IPS-NIHi11 (cell line): ENCODE measurements at places on chromosomes 2 and 18.

- no peak for DNase-seq
Measured at GRCh38 chr2:193011870-193012269, 817.1 kb upstream of the TMEFF2 start.

DNA sequence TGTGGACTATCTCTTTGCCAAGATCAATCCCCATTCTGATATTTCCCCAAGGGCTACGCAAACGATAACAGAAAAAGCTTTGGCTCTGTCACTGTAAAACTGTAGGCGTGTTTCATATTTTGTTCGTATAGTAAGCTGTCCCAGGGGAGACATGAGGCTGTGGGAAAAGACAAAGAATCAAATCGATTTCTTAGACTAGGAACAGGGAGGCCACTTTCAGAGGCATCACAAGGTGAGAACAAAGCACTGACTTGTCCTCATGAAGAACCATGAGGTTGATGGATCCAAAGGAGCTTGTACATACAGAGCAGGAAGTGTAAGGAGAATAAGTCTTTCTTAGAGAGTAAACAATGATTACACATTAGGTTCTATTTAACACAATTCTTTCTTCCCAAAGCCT is 255.7 kb downstream of the HNMT start:
- DNase-seq, result no peak

GRCh38 chr2:39685126-39685525 is 19.4 kb downstream of the TMEM178A start:
- DNase-seq, result no peak

GRCh38 chr2:228048838-228049490 is 132.5 kb downstream of the SPHKAP start:
- DNase-seq, result peak; percentile 64

- DNase-seq, result no peak
Measured at GRCh38 chr2:69798290-69798908, 31.1 kb upstream of the GMCL1 start.

- DNase-seq, result no peak
Measured at GRCh38 chr2:74292751-74293150, 50.5 kb downstream of the SLC4A5 start.

GRCh38 chr2:155151945-155152344 is 453.4 kb downstream of the KCNJ3 start:
- no peak for DNase-seq

GRCh38 chr2:70832386-70832785 is 3.2 kb downstream of the CD207 start:
- no peak for DNase-seq

DNA sequence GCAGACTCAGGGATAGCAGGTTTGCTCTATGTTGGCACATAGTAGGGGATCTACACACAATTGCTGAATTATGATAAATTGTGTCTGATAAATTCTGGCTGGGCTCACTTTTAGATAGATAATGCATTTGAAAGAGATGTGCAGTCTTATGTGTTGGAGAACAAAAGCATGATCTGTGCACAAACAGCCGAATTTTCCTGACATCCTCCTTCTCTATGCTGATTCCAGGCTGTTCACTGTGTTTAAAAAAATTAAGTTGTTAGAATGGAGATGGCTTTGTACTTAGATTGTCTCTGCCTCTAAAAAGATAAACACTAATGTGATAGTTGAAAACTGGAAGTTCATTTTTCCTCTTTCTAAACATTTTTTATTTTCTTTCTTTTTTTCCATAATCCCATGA is 2.1 kb downstream of the CERS6 start:
- DNase-seq, result no peak

- DNase-seq, result no peak
Measured at GRCh38 chr2:128439031-128439790, 120.5 kb upstream of the HS6ST1 start.

DNA sequence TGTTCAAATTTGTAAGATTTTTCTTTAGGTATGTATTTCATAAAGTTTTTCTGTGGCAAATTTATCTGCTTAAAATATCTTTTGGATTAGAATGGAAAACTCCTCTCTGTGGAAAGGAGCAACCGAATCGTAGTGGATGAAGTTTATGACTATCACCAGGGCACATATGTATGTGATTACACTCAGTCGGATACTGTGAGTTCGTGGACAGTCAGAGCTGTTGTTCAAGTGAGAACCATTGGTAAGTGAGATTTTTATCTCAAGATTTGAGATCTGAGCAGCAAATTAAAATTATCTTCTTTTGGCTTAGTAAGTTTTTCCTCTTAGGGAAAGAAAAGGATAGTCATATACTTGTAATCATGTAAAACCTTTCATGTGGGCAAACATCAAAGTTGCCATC is 14.2 kb downstream of the IL18RAP start:
- no peak for DNase-seq

GRCh38 chr2:219459460-219460311 is 25.0 kb downstream of the SPEG start:
- peak; percentile 89 for DNase-seq

DNA sequence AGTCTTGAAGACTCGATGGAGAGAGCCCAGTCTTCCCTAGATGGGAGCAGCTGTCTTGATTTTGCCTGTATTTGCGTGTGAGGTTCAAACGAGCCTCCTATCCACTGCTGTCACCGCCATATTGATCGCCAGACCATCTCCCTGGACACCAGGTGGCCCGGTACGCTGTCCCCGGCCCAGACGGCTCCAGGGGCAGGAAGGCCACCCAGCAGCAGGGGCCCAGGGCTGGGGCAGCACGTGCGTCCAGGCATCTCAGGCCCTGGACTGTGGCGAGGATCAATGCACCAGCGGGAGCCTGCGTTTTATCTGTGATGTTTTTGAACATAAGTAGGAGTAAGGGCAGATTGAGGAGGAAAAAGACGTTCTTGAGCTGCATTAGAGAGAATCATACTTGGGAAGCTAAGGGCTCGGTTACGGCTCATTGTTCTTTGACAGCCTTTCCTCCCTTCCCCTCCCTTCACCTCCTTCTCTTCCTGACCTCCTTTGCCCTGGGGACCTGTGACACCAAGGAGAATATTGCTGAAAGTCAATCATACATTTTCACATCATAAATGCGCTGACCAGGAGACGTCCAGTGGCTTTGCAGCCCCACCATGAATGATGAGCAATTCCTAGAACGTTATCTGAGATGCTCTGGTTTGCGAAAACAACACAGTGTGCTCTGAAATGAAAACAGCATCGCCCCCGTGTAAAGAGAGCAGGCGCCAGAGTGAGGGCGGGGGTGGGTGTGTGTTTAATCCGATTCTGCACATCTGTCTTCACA is 711.2 kb upstream of the SALL3 start:
- DNase-seq, result no peak

DNA sequence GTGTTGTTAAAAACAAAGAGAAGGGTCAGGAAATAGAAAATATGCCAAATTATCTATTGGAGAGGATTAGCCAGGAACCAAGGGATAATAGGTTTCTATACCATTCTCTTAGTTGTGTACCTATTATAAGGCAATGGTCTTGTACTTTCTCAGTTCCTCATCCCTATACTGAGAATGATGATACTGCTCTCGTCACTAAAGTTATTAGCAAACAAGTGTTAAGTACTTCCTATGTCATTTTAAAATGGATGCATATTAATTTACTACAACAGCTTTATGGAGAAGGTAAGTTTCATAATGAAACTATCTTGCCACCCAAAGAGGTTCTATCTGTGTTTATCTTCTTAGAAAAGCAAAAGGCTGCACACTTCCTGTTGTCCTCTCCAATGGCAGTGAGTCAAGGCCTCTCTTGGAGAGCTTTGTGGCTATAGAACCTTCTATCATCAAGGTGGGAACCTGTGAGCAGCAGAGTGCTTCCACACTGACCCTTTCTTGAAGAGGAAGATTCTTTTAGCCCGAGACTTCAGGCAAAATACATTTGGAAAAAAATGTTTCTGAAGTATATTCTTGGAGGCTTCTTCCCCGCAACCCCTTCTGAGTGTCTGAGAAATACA is 460.7 kb upstream of the FANCL start:
- DNase-seq, result no peak

DNA sequence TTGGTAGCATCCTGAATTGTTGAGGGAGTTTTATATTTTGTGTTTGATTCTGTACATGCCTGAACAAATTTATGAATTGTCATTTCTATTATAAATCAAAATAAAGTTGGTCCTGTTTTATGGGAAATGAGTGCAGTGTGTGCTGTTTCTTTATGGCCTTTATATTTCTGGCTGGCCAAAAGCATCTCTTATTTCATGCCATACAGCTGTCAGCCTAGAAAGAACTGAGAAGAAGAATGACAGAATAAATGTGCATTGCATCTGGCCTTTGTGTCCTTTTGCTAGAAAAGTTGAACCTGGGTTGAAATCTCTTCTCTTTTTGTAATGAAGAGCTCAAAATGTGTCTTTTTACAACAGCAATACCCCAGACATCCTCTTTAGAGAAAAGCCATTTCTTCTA is 474.7 kb upstream of the LRATD1 start:
- DNase-seq, result no peak

GRCh38 chr18:9575558-9575957 is 38.8 kb downstream of the PPP4R1 start:
- DNase-seq, result peak; percentile 60

GRCh38 chr2:30348825-30349224 is 98.2 kb upstream of the LCLAT1 start:
- DNase-seq, result no peak

GRCh38 chr2:146764301-146764700 is 1080.5 kb upstream of the ACVR2A start:
- no peak for DNase-seq

- DNase-seq, result no peak
Measured at GRCh38 chr2:192148620-192149321, 46.0 kb downstream of the TMEFF2 start.

GRCh38 chr2:234879671-234880455 is 72.0 kb upstream of the SH3BP4 start:
- no peak for DNase-seq

GRCh38 chr2:47274054-47274782 is 119.1 kb upstream of the STPG4 start:
- DNase-seq, result no peak

- DNase-seq, result no peak
Measured at GRCh38 chr18:55657572-55658331, 69.8 kb upstream of the TCF4 start.

DNA sequence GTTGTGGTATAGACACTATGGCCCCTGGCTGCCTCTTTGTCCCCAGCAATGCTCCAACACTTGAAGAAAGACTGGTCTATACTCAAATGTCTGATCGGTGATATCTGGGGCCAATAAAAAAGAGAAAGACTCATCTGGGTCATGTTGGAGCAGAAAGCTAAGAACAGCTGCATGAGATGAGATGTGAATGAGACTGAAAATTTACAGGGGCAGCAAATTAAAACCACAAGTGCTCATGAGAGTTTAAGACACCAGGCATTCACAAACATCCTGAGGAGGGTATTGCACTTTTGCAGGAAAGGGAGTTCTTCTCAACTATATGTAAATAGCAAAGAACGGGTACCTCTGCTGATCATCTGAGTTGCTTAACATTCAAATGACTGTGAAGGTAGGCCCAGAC is 36.3 kb downstream of the MAIP1 start:
- DNase-seq, result no peak

- no peak for DNase-seq
Measured at GRCh38 chr18:59813942-59814341, 85.9 kb upstream of the PMAIP1 start.

- DNase-seq, result no peak
Measured at GRCh38 chr2:149487189-149487588, 100.4 kb downstream of the MMADHC start.

GRCh38 chr2:224922142-224922727 is 120.0 kb downstream of the DOCK10 start:
- DNase-seq, result no peak

- no peak for DNase-seq
Measured at GRCh38 chr18:36432880-36433555, 135.5 kb downstream of the FHOD3 start.

- DNase-seq, result no peak
Measured at GRCh38 chr2:167832868-167833287, 414.5 kb downstream of the STK39 start.

GRCh38 chr2:18247282-18248110 is 313.0 kb downstream of the RDH14 start:
- DNase-seq, result no peak

GRCh38 chr18:33647365-33647764 is 69.3 kb downstream of the ASXL3 start:
- DNase-seq, result no peak

- no peak for DNase-seq
Measured at GRCh38 chr2:118973542-118973951, 31.6 kb downstream of the MARCO start.

GRCh38 chr2:188474316-188474715 is 182.6 kb downstream of the GULP1 start:
- DNase-seq, result no peak

DNA sequence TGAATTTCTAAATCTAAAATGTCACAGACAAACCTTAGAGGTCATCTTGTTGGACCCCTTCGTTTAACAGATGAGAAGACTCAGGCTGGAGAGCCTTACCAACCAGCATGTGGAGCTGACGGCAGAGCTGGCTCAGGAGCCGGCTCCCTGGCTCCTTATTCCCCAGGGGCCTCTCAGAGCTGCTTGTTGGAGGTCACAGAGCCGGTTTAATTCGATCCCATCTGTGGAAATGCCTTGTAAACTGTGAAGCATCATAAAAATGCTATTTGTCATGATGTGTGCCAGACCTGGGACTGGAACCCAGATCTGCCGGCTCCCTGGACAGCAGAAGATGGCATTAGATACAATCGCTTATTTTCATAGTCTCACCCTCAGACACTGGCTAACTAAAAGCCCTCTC is 8.2 kb upstream of the CIB4 start:
- no peak for DNase-seq

DNA sequence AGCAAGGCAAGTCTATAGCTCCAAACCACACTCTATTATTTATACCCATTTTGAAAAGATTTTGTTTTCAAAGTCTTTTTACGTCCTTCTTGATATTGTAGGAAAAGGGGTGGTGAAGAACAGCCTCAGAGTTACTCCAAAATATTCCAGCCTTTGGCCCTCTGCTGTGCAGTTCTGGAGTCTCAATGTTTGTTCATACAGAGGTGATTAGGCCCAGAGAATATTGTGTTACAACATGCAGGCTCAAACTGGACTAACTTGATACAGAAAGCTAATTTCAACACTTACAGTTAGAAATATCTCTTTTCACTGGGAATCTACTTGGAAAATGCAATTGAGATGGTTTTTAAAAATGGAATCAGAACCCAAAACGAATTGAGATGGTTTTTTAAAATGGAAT is 40.4 kb upstream of the SLC25A52 start:
- no peak for DNase-seq

DNA sequence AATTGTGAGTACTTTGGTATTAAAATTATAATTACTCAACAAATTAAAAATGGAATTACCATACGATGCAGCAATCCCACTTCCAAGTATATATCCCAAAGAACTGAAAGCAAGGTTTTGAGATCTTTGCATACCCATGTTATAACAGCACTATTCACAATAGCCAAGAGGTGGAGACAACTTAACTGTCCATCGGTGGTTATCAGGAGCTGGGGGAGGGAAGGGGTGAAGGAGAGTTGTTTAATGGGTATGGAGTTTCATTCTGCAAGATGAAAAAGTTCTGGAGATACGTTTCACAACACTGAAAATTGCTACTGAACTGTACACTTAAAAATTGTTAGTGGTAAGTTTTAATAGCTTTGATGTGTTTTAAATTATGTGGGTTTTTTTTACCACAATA is 25.7 kb downstream of the RAB10 start:
- DNase-seq, result no peak
